Brain pericyte (primary cell): ENCODE measurements at places on chromosomes 6 and 20.
A peak's percentile ranks its signal among the peaks of the same experiment; 100 is the strongest.

DNA sequence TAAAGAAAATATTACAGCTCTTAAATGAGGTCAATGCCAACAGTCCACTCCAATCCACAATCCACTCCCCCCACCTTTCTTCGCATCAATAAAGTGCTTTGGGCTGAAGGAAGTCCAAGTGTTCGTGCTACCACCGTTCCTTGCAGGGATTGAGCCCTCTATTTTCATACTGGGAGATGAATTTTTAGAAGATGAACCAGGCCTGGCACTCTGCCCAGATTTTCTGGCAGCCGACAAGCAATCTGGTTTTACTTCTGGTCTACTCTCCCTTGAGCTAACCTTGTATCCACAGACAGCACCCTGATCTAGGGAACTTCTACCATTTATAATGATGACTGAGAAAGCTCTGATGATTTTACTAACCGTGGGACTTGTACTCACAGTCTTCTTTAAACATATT is 72.3 kb downstream of the BTBD9 start:
- peak; percentile 73 for DNase-seq

DNA sequence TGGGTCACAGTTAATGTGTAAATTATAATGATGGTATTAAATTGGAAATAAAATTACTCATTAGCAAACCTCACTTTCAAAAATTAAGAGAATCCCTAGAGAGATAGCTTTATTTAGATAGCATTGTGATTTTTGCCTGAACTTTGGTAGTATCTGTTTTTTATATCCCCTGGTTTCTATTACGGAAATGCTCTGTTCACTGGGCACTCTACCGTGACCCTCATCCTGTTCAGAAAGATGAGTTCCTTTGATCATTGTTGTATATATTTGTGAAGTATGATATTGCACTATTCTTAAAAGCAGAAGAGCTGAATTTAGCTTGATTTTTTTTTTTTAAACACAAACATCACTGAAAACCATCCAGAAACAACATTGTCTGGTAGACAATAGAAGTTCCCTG is 1143.8 kb upstream of the MAP3K7 start:
- no peak for DNase-seq

GRCh38 chr6:40634429-40634828 is 47.3 kb upstream of the LRFN2 start:
- DNase-seq = no peak

- no peak for DNase-seq
Observed at GRCh38 chr6:5325173-5325572, 63.9 kb downstream of the FARS2 start.

GRCh38 chr20:61902221-61902869 is 163.3 kb downstream of the TAF4 start:
- no peak for DNase-seq

- DNase-seq = no peak
Observed at GRCh38 chr6:7568021-7568420, 22.0 kb upstream of the SNRNP48 start.

DNA sequence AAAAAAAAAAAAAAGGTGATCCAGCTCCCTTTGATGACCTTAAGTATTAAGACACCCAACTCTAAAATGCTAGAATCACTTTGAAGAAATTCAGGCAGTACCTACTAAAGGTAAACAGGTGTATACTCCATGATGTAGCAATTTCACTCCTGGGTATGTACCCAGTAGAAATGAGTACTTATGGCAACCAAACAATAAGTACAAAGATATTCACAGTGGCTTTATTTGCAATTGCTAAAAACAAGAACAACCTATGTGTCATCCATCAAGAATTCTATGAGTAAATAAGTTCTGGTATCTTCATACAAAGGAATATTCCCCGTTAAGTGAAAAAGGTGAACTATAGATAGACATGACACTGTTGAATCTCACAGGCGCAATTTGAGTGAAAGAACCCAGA is 29.4 kb downstream of the MDGA1 start:
- DNase-seq = no peak

DNA sequence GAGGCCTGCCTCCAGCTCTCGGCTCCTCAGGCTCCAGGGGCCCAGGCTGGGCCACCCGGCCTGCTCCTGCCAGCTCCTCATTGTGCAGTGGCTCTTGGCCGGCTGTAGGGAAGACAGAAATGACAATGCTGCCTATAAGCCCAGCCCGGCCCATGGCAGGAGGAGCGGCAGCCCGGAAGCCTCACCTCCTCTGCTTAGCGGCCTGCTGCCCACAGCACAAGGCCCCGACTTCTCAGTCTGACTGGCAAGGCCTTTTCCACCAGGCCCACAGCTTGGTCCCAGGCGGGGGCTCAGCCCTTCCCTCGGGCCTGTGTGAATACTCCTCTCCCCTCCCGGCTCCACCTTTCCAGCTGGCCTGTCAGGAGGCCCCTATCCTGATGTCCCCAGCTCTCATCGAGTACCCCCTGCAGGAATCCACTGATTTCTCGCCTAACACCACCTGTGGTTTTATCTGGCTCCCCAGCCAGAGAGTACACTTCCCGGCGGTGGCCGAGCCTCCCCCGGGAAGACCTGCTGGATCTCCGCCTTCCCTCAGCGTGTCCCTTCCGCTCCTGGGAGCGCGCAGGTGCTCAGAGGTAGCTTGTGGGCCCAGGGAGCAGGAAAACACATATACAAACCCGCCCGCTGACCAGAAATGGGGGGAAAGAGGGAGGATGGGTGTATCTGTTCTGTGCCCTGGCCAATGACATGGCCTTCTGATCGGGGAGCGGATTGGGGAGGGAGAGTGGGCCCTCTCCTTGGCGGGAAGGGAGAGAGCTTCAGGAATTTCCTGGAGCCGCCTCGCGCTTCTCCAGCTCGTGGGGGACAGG is 963 bp downstream of the DDRGK1 start:
- no peak for DNase-seq

- DNase-seq = no peak
Observed at GRCh38 chr6:33206027-33206863, 1.8 kb downstream of the HSD17B8 start.

- DNase-seq = no peak
Observed at GRCh38 chr6:156451088-156451487, 326.1 kb upstream of the ARID1B start.

DNA sequence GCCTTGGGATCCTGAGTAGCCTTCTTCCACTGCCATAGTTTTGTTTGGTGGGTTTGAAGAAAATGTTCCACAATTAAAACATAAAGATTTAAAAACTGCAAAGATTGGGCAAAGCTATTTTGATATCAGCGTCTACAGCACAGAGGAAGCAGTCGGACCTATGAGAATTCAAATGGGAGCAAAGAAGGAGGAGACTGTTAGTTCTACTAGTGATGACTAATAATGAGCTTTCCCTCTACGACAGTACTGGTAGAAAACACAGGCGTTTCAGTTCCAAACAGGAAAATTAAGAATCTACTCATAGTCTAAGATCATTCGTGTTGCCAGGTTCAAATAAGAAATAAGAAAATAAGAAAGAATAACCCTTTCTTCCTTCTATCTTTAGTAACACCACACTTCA is 121.2 kb downstream of the INSM1 start:
- no peak for DNase-seq

DNA sequence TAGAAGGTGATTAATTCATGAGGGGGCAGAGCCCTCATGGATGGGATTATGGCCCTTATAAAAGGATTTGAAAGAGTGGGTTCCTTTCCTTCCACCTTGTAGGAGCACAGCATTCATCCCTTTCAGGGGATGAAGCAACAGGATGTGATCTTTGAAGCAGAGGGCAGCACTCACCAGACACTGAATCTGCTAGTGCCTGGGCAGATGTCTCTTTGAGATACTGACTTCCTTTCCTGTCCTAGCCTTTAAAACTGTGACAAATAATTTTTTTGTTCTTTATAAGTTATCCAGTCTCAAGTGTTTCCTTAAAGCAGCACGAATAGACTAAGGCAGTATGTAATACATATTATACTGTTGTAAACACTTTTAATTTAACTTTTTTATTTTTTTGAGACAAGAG is 538.6 kb upstream of the RNF217 start:
- DNase-seq = no peak

DNA sequence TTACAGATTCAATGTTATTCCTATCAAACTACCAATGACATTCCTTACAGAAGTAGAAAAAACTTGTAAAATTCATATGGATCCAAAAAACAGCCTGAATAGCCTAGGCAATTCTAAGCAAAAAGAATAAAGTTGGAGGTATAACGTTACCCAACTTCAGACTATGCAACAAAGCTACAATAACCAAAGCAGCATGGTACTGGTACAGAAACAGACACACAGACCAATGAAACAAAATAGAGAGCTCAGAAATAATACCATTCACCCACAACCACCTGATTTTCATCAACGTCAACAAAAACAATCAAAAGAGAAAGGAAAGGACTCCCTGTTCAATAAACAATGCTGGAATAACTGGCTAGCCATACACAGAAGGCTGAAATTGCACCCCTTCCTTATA is 17.2 kb upstream of the PLN start:
- no peak for DNase-seq

DNA sequence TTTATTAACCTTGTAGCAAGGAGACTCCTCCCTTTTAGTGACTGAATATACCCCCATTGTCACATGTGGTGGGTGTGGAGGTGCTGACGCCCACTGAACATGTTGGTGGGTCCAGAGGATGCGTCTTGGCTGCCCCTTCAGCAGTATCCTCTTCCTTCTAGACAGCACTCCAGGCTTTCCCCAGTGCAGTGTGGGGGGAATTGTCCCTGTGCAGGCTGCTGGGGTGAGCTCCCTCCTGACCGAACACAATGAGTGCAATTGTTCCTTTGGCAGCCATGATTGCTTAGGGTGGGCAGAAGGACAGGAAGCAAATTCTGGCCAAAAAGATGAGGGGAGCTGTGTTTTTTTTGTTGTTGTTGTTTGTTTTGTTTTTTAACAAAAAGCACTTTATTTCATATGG is 209.3 kb upstream of the PDE10A start:
- no peak for DNase-seq

- no peak for DNase-seq
Observed at GRCh38 chr20:23128461-23129125, 42.5 kb upstream of the CD93 start.

DNA sequence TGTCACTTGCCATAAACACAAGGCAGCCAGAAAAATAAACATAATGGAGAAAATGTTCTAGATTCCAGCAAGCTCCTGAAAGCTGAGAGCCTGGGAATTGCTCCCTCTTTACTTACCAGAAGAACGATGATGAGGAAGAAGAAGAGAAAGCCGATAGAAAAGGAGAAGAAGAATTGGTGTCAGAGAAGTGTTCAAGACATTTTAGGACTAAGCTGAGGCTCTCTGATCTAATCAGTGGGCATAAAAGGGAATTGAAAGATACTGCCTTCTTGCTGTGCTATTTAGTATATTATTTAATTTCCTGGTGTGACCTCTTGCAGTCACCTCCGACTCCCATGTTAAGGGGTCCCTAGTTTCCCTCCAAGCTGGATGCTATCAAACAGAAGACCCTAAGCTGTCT is 316.6 kb upstream of the JARID2 start:
- DNase-seq = no peak

DNA sequence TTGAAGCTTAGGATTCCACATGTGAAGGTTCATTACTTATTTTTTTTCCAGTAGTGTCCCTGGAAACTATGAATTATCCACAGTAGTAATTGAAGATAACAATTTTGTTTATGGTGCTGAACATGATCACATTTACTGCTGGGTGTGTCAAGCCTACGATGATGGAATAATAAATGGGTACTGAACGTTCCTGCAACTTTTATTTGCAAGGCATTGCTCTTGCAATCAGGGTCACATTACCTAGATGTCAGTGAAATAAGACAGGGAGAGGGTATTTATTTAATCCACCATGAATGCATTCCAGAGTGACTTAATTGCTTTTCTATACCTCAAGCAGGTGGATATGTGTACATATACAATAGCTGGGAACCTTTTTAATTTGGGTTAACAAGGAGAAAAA is 27.0 kb upstream of the MLIP start:
- DNase-seq = no peak

DNA sequence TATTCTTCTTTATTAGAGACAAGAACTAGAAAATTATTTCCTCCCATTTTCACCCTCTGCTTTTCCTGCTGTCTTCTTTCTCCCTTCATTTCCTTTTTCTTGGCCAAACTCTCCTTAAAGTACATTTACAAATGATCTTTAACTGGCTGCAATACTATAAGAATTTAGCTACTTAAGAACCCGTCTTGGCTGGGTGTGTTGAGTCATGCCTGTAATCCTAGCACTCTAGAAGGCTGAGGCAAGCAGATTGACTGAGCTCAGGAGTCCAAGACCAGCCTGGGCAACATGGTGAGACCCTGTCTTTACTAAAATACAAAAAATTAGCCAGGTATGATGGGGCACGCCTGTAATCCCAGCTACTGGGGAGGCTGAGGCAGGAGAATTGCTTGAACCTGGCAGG is 39.3 kb upstream of the SRPK1 start:
- no peak for DNase-seq

DNA sequence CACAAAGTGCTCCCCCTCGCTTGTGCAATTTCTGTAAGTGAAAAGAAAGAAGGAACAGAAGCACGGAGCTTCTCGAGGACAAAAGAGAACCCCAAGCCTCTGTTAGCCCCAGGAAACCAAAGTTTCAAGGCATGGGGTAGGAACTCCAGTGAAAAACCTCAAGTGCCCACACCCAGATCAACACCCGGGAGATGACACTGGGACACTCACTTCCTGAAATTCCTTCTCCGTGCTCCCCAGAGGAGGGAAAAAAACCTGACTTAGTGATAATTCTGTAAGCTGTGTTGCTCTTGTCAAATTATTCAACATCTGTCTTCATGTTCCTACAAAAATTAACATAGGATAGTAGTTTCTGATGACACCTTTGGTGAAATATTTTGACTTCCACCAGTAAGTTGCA is 4.6 kb downstream of the MDGA1 start:
- no peak for DNase-seq

DNA sequence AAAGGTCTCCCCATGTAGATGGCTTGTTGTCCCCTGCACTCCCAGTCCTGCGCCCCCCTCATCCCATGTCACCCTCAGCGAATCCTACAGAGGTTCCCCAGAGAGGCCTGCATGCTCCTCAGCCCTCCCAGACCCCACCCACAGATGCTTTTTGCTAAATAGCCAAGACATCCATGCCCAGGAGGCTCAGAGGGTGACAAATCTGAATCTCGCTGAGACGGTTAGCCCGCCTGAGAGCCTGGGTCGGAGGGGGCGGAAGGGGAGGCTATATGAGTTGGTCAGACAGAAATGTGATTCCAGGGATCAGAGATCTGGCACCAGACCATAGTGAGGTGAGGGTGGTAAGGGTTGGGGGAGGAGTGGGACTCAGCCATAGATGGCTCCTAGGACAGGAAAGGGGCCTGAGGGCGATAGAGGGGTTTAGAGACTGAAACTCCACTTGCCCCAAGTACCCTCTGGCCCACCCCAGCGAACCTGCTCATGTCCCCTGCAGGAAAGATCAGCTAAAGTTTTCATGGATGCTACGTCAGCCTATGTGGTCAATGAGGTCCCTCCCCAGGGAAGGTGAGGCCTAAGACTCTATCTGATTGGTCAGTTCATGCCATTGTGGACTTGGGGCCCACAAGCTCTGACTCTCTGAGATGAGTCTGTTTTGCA is 33.2 kb downstream of the TFEB start:
- DNase-seq = no peak

- no peak for DNase-seq
Observed at GRCh38 chr6:3868544-3868943, 19.4 kb downstream of the FAM50B start.
